ENCODE measurements at places on chromosomes 16 and 17.

- DNase-seq = peak; percentile 62
These were observed at the start of gene MED13 for GRCh38 chr17:62064791-62065563. TSS of gene MED13 (minus strand) at chr17:62065278. CDS start at chr17:62065205, 73 bp downstream.

DNA sequence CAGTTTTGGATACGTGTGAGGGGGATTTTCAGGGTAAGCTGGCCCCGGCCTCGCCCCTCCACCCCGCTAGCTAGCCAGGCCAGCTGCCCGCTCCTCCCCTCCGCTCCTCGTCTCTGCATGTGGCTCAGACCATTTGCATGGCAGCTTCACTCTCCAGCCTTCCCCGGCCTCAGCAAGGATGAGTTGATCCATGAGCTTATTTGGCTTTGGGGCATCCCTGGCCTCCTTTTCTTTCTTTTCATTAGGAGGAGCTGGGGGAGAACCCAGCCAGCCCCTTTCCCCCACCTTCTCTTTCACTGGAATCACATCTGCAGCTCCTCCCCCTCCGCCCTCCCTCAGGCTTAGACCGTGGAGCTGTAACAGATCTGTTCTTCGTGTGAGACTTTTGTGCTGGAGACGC lies 30.7 kb downstream of the ELAC2 start:
- no peak for DNase-seq

- no peak for DNase-seq
These were observed 16.7 kb downstream of the CDK5R1 start for GRCh38 chr17:32503251-32504165.

GRCh38 chr17:77634710-77635109 lies 323.8 kb upstream of the TNRC6C start:
- peak; percentile 47 for DNase-seq

DNA sequence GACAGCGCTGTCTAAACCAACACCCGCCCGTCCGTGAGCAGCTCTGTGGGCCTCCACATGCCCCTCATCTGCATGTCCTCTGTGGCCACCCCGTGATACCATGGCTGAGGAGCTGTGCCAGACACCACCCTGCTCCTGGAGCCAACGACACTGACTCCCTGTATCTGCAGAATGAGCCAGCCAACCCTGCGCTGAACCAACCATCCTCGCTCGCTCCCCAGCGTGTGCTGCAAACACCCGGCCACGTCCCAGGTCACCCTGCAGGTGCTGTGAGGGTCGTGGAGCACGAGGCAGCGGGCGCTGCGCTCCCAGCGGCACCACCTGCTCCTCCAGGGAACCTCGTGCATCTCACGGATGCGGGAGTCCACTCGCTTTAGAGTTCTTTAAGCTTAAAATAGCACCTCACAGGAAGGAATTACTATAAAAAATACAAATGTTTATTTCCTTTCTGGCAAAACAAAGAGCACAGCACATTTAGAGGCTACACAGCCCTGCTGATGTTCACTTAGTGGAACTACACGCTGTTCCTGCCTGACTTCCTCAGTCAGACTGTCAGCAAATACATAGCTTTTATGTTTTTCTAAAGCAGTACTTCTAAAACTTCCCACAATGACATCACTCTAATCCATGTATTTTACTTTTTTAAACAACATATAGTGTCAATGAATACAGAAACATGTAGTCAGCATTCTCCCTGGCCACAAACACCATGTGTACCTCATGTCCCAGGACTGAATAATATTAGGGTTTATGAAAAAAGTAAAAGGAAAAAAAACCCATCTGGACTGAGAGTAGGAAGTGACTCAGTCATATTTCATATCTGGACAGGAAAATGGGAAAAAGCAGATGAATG lies 43.5 kb downstream of the MAP1LC3B start:
- DNase-seq = no peak

DNA sequence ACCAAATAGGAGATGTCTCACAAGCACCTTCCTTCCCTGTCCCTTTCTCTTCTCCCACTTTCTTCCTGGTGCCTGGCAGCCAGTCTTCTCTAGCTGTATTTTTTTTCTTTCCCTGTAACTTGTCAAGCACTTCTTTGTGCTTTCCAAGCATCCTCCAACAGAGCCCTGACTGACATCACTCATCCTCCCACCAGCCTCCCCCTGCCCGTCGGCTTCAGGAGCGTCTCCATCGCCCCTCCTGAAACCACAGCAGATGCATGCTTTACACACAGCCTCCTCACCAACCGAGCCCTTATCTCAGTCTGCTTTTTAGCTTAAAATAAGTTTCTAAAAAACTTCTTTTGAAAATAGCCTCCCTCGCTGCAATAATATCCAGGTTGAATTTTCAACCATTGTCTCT lies 268.7 kb upstream of the CDH5 start:
- no peak for DNase-seq

DNA sequence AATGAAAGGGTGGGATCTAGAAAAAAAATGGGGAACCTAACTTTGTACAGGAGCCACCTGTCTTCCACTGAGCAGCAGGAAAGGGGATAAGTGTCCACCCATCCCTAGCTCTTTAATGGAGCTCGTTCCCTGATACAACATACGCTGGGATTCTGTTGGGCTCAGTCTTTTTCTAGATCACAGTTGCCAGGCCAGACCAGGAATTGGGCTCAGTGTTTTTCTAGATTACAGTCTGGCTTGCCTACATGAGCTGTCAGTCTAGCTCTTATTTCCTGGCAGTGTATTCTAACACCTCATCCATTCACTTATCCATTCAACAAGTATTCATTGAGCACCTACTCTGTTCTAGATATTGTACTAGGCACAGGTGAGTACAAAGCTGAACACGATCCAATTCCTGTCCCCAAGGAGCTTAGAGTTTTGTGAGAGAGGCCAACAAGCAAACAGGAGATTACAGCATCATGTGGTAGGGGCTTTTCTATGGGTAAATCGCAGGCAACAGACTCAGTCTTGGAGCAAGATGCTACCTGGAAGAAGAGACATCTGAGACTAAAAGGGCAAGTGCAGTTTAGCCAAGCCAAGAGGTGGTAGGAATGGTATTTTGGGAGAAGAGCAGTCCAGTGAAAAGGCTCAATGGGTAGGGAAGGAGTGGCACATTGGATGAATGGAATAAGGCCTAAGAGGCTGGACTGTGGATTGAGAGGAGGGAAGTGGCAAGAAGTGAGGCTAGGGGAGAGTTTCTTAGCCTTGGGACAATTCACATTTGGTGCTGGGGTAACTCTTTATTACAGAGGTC lies 138.0 kb upstream of the HS3ST2 start:
- no peak for DNase-seq

GRCh38 chr17:79658811-79659207 lies 48.0 kb upstream of the RBFOX3 start:
- no peak for DNase-seq

DNA sequence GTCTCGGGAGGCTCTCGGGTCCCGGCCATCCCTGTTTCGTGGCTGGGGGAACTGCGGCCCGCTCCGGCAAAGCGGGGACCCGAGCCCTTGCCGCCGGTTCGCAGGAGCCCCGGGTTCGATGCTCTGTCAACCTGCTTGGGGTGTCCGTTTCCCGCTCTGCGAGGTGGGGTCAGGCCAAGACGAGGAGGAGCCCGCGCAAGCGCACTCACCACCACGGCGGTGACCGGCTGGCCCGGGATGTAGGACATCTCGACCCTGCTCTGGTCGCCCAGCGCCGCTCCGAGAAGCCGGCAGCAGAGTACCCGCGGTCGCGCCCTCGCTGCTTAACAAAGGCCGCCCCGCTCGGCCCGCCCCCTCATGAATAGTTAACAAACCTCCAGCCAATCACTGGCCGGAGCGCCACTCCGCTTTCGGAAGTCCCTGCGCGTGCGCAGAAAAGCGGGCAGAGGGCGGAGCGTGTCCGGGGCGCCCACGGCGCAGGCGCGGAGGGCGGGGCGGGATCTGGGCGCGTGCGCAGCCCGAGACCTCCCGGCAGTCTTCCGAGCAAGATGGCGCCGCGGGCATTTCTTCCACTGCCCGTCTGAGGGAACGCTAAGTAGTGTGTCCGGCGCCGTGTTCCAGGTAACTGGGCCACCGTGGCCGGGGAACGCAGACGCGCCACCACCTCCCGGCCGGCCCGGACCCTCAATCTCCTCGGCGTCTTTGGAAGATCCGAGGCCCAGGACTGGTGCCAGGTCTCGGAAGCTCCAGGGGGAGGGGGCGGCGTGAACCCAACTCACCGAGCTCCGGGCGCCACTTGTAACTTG lies at the start of the genes EMC6 and TAX1BP3:
Gene EMC6, plus strand, starts transcription at position 534 of the 806 bp plus-strand sequence. CDS start 335 bp downstream, outside the sequence.
Gene TAX1BP3, minus strand, starts transcription at position 300 of the 806 bp plus-strand sequence. Its CDS starts 52 bp downstream, at position 248.
- DNase-seq = peak; percentile 98

- DNase-seq = no peak
These were observed 7.3 kb upstream of the CPHXL start for GRCh38 chr16:75733305-75734211.

DNA sequence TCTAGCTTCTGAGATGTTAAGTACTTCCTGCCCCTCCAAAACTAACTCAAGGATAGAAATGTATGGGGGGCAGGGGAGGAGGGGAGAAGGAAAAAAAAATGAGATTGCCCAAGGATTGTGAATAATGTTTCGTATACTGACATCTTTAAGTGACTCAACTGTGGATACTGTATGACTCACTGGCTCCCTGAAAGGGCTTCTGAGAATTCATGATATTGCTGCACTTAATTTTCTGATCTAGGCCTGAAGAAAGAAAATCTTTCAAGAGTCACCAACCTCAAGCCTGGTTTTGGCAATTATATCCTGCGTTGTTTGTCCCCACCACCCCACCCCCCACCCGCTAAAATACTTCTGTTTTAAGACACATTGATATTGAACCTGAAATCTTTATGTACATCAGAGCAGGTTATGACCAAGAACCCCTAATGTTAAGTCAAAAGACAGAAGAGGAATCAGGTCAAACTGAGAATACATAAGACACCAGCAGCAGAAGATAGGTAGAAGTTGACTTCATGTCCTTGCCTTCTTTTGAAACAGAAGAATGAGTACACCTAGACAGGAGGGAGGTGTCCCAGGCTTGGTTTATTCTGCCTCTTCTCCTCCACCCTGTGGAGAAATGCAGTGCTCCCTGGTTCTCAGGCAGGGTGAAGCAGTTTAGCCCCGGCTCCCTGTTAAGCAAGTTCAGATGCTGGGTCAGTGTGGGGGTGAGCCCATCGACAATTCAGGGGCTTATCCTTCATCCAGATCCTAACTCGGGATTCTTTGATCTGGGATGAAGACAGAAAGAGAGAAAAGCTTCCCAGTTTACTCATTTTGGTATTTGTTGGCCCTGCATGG lies 3.3 kb upstream of the FBXL20 start:
- peak; percentile 18 for DNase-seq

DNA sequence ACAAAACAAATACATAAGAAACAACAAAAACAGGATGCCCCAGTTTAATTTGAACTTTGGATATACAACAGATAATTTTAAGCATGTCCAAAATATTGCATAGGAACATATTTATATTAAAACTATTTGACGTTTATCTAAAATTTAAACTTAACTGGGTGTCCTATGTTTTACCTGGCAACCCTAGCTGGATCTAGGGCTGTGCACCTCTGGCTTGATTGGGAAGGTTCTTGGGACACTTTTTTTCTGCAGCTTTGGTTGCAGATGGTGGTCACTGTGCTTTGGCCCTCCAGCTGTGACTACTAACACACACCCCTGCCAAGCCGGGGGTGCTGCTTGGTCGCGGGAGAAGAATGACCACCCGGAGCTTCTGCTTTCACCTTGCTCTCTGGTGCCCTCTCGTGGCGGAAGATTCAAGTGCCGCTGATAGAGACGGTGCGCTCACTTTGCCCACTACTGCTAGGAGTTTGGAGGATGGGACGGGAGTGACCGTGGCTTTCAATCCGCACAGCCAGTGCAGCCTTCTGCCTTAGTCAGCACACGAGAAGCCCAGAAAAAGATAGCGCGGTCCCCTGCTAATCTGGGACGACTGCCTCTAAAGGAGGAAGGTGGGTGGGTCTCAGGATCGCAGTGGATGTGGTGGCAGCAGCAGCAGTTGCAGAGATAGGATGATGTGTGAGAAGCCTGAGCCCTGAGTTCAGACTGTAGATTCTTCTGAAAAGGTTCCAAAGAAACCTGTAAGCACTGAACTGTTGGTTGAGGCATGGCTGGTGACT lies 6.7 kb downstream of the SPACA3 start:
- peak; percentile 83 for DNase-seq

DNA sequence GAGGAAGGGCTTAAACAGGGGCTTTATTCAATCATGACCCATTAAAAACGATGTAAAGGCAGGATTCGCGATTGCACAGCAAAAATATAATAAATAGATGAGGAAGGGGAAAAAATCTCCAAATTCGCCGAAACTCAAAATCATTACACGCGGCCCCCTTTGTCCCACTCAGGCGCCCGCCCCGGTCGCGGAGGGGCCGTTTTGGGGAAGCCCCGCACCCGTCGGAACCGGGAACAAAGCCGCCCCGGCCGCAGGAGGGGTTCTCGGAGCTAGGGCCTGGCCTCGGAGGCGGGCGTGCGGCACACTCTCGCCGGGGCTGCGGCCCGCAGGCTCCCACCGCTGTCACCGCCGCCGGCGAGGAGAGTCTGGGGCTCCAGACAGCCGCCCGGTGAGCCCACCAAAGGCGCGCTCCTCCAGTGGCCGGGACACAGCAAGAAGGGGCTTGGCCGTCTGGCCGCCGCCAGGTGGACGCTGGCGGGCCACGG lies 521 bp downstream of the C16orf87 start:
- DNase-seq = peak; percentile 30

DNA sequence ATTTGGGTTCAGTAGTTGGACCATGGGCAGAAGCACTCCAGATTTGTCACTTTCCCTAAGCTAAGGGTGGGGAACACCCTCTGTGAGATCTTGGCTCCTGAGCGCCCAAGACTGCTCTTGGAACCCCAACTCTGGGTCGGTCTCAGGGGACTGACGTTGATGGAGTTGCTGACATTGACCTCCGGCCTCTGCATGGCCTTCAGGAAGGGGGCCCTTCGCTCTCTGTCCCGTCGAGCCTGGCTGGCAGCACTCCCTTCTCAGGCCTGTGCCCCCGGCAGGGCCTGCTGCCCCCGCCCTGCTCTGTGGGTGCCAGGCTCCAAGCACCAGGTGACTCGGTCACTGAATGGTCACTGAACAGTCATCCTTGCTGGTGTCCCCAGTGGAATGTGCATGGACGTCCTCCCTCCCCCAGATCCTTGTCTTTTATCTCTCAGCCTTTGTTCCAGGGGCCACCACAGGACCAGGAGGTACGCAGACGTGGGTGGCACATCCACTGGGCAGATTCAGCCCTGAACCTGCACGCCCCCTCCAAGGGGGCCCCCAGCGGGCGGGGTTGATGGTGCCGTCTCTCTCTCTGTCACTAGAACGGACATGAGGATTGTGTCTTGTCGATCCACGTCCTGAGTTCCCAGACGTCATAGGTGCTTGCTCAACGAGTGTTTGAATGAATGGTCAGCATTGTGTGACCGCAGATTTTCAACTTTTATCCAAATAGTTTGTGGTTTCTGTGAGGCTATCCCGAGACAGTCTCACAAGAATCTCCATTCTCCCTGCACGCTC lies 314.5 kb downstream of the SEC14L1 start:
- peak; percentile 53 for DNase-seq

Measured in activated CD4-positive, alpha-beta T cell treated with anti-CD3 and anti-CD28 coated beads, Interleukin-2, amount 50 U/mL, for 48 hours (primary cell).